ENCODE measurements at places on chromosomes 16 and 17.

DNA sequence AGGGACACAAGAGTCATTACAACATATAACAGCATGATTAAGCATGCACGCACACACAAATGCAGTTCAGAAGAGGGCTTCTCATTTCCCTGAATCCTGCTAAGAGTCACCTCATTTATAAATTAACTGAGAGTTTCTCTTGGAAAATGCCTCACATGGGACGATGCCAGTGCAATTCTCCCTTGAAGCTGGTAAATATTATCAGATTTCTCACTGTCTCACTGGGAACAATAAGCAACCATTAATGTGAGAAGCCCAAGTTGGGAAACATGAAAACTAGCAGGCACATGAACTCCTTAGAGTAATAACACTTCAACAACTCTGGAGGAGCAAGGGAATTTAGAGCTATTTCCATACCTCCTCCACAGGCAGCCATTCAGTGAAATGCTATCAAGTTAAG is 26.4 kb downstream of the SETD6 start:
- no peak for DNase-seq

DNA sequence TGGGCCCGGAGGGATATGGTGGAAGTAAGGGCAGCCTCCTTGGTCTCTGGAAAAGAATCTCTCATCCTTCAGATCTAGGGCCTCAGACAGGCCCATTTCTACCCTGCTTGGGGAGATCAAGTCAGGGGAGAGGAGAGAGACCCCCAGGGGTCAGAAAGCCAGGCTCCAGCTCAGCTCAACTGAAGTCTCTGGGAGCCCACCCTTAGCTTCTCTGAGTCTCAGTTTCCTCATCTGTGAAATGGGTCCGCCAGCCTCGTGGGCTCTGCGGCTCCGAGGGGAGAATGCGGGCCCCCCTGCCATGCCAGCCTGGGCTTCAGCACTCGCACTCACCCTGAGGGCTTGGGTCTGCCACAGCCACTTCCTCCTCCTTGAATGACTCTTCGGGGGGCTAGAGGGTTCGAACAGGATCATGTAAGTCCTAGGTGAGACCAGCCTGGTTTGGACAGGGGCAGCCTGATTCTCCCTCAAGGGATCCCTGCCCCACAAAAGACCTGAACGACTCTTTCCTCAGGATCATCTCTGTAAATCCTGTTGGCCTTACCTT is 6.7 kb downstream of the CNGB1 start:
- no peak for DNase-seq

DNA sequence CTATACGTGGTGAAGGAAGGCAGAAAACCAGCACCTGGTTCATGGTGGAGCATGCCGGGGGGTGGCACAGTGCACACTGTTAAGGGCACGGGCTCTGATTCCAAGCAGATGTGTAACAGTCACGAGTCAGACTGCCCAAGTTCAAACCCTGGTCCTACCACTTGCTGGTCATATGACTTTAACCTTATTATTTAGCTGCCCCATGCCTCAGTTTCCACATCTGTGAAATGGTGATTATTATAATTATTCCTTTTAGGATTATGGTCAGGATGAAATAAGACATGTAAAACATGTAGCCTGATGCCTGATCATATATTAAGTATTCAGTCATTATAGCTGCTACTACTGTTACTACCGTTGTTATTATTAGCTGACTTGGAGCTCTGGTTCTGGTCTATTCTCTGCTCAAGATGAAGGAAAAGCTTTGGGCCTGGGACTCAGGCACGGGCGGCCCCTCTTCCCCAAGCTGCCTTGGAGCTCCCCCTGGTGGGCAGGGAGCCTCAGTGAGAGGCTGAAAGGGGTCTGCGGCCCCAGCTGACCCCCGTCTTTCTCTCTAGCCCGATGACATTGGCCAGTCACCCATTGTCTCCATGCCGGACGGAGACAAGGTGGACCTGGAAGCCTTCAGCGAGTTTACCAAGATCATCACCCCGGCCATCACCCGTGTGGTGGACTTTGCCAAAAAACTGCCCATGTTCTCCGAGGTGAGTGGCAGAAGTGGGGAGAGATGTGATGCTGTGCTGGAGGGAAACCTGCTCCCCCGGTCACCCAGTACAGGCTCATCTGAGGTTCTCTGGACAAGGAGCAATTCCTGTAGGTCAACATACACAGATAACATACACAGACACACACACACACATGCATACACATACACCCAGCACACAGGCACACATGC is 14.0 kb downstream of the NR1D1 start:
- peak; percentile 66 for DNase-seq

DNA sequence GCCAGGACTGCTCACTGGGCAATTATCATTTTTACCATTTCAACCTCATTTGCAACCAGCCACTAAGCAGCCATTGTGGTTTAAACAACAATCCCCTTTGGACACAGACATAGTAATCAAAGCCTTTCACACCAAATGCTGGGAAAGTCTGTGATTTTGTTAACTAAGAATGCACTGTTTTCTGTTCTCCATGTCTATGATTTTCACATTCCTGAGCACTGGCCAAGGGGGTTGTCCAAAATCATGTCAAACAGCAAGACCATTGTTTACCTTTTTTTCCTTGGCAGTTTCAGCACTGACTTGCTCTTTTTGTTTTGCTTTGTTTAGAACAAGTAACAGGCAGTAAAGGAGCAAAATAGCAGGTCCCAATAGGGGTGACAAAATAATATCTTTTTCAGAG is 106.3 kb upstream of the SIAH1 start:
- no peak for DNase-seq

GRCh38 chr17:40496634-40497420 is 4.6 kb downstream of the TNS4 start:
- DNase-seq: no peak

GRCh38 chr17:16298140-16298662 is 55.1 kb downstream of the CENPV start:
- no peak for DNase-seq

GRCh38 chr16:81485824-81486539 is 41.4 kb downstream of the CMIP start:
- peak; percentile 94 for DNase-seq
